ENCODE measurements at places on chromosomes 5 and 9.
A peak's percentile ranks its signal among the peaks of the same experiment; 100 is the strongest.

DNA sequence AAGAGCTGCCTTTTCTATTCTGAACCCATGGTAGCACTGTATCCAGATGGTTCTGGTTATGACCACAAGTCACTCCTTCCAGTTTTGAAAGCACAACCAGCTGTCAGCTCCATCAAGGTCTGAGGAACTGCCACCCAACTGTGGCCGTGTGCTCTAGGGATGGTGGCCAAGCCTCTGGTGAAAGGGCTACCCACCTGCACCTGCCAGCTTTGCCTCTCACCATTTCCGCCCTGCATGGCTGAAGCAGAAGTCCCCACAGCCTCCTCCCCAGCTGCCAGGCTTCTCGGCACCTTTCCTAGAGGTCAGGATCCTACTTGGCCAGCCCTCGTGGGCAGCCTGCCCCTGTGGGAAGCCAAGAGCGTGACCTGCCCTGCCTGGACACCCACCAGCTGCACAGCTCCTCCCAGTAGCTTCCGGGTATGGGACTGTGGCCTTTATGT, 16.8 kb downstream of the SEMA5A start:
- no peak for DNase-seq

DNA sequence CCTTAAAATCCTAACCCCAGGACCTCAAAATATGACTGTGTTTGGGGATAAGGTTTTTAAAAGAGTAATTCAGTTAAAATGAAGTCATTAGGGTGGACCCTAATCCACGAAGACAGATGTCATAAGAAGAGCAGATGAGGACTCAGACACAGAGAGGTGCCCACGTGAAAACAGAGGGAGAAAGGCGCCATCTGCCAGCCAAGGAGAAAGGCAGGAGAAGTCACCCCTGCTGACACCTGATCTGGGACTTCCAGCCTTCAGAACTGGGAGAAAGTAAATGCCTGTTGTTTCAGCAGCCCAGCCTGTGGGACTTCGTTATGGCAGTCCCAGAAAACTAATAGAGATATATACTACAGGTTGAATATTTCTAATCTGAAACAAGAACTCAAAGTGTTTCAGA, 67.4 kb downstream of the ROR2 start:
- DNase-seq = no peak

DNA sequence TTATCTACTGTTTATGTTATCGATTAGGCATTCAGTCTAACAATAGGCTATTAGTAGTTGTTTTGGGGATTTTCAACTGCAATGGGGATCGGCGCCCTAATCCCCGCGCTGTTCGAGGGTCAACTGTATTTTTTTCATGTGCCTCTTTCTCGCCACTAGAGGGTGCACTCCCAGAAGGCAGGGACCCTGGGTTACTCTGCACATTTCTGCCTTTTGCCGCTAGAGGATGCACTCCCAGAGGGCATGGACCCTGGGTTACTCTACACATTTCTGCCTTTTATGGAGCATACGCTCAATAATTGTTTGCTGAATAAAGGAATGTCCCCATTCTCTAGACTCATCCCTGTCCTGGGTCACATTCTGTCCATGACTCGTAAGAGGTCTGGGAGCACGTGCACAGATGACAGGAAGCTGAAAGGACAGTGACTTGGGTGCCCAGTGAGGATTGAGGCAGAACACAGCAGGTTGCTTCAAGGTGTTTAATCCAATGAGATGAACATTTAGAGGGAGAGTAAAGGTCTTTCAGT, 27.9 kb upstream of the RECK start:
- DNase-seq = no peak

DNA sequence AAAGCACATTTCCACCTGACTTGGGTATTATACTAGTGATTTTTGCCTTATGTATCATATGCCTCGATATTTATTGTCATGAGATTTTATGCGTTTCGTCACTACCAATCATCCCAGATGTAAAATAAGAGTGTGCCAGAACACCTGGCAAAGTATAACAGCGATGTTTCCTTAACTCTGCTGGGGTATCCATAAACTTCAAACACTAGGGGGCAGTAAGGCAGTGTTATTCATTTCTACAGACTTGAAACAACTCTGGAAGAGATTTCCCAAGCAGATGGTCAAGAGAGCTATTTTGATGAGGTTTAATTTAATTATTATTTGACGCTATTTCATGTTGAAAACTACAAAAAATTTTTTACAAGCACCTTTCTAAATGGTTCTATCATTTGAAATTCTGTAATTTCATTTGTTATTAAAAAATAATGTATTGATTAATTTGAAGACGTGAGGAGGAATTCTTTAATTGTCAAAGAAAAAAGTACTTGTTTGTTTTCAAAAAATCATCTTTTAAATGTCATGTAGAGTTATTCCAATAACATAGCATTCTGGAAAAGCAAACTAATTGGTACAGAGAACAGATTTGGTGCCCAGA, 388.5 kb upstream of the CTNND2 start:
- peak; percentile 15 for DNase-seq

- DNase-seq = no peak
Observed at GRCh38 chr5:40266952-40267351, 412.8 kb upstream of the PTGER4 start.

- DNase-seq = no peak
Observed at GRCh38 chr5:35644543-35644942, 26.9 kb downstream of the SPEF2 start.

DNA sequence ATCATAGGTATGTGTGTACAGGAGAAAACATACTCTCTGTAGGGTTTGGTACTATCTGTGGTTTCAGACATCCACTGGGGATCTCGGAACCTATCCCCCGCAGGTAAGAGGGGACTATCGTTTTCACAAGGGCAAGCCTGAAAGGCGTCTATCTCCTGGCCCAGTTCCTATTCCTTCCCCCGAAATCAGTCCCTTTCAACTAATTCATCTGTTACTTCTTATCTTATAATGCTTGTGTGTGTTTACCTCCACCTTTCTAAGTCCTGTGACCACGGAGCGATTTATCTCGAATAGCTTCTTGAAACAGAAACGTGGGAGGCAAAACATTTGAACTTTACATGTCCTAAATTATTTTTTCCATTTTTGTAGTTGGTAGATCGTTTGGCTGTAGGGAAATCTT, 11.4 kb downstream of the ABO start:
- no peak for DNase-seq

DNA sequence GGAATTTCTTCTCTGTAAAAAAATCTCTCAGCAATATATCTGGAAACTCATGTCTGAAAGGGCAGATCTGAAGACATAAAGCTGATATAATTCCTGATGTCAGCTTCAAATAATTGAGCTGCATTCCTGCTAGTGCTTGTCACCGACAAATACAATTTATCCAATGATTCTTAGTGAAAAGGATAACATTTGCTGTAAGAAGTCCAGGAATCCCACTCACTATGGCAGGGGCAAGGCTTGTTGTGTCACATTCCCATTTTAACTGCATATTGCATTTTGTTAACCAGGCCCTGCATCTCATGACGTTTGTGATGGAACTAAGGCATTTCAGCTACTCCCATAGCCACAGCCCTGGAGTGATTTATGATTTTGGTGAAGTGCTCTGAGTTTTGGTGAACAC, 160.1 kb upstream of the DAB2 start:
- DNase-seq = peak; percentile 70

DNA sequence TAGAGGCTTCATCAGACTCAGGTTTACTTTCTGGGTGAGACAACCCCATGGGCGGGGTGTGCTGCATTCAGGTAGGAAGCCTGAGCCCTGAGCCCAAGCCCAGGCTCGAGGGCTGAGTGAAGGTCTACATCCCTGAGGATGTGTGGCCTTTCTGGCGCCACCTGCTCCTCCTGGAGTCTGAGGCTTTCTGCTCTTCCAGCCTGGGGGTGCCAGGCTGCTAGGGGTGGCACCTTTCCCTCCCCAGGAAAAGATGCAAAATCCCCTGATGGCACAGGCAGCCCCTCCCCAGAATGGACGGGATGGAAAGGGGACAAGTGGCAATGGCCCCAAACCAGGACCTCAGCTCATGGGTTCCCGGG, 44.4 kb upstream of the PRRC2B start:
- no peak for DNase-seq

DNA sequence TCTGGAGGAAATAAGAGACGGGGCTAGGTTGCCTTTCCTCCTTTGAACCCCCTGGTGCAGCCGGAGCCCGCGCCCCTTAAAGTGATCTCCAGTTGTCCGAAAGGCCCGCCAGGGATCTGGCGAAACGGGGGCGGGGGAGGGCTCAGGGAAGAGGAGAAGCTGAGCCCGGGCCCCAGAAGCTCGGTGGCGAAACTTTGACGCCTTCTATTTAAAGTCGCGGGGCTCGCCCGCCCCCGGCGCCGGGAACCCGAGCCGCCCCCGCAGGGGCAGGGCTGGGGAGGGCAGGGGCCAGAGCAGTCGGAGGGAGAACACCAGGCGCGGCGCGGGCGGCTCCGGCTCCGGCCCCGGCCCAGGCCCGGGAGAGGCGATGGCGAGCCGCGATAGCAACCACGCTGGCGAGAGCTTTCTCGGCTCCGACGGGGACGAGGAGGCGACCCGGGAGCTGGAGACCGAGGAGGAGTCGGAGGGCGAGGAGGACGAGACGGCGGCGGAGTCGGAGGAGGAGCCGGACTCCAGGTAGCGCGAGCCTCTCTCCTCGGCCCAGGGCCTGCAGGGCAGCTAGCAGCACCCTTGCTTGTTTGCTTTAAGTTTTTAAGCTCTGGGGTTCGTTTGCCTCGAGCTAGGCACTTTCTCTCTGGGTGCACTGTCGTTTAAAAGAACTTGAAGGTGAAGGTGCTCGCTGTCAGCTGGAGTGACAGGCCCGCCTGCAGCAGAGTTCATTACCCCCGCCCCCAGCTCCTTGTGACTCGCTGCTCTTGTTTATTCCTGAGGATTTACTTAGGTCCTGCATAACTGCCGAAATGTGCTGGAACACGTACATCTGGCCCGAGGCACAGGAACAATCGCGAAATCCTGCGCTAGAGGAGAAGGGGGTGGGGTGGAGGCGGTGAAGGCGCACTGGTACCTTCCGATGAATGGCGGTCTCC, at the start of gene CMYA5:
CMYA5 (plus strand) TSS at position 296 of the 926 bp plus-strand sequence; CDS start at position 368, 72 bp downstream.
- DNase-seq = no peak

GRCh38 chr9:73183917-73184861, 32.5 kb downstream of the ANXA1 start:
- no peak for DNase-seq

DNA sequence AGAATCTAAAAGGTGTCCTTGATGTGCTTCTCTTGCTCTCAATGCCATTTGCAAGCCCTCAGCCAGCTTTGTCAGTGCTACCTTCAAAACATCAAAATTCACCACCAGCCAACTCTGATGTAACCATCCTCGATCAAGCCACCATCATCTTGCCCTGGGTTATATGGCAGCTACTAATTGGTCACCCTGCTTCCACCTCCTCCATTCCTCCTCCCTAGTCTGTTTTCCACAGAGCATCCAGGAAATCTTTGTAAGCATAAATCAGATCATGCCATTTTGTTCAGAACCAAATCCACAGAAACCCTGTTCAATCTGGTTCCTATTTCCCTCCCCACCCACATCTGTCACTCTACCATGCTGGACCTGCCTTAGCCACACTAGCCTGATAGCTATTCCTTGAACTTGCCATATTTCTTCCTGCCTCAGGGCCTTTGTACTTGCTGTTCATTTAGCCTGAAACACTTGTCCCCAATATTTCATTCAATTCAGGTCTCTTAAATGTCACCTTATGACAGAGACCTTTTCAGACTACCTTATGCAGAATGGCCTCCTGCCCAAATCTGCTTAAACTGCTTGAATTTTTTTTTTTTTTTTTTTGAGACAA, 1.9 kb upstream of the B4GALT1 start:
- no peak for DNase-seq

DNA sequence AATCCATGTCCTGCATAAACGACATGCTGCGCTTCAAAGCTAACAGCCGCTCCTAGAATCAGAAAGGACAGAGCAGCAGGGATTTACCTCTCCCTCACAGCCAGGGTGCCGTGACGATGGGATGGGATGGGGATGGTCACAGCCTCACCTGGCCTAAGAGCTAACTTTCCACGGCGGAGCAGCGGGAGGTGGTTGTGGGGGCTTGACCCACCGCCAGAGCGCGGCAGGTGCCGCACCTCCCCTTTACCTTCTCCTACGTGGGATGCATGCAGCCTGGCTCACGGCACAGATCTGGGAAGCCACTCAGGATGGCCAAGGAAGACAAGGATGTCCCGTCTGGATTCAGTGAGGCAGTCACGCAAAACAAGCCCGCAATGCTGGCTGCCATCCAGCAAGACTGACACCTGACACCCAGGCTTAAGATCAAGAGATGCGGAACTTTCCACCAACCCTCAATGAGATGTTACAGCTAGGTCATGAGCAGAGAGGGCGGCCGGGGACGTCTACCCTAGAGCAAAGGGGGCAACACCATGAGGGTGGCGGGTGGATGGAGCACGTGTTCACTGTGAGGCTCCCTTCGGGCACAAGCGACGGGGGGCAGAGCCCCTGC, 5.8 kb downstream of the BRD9 start:
- no peak for DNase-seq

- no peak for DNase-seq
Observed at GRCh38 chr9:127395497-127396252, 1.3 kb upstream of the SLC2A8 start.

DNA sequence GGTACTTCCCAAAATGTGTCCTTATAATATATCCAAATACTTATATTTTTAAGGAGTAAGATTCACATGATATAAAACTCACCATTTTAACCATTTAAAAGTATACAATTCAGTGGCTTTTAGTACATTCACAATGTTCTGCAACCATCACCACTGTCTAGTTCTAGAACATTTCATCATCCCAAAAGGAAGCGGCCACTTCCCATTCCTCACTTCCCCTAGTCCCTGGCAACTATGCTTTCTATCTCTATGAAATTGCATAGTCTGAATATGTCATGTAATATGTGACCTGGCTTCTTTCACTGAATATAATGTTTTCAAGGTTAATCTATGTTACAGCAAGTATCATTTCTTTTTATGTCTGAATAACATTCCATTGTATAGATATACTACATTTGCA, 615.1 kb upstream of the SGCD start:
- DNase-seq = no peak

DNA sequence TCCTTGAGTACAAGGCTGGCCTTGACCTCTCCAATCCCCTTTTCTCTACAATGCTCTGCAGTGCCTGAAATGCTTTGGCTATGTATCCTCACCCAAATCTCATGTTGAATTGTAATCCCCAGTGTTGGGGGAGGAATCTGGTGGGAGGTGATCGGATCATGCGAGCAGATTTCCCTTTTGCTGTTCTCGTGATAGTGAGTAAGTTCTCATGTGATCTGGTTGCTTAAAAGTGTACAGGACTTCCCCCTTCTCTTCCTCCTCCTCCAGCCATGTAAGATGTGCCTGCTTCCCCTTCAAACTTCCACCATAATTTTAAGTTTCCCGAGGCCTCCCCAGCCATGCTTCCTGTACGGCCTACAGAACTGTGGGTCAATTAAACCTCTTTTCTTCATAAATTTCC, 28.5 kb upstream of the AKNA start:
- DNase-seq = no peak

- DNase-seq = no peak
Observed at GRCh38 chr9:132341177-132341840, 13.5 kb downstream of the SETX start.

GRCh38 chr5:127298656-127299055, 8.1 kb downstream of the MEGF10 start:
- peak; percentile 27 for DNase-seq

- no peak for DNase-seq
Observed at GRCh38 chr9:137175345-137175961, 3.6 kb upstream of the TMEM210 start.

Data from astrocyte (in vitro differentiated cells and primary cell).